ENCODE measurements at places on chromosomes 7 and 10.

- no peak for DNase-seq
These were observed 114.9 kb upstream of the PTN start for GRCh38 chr7:137458399-137458798.

DNA sequence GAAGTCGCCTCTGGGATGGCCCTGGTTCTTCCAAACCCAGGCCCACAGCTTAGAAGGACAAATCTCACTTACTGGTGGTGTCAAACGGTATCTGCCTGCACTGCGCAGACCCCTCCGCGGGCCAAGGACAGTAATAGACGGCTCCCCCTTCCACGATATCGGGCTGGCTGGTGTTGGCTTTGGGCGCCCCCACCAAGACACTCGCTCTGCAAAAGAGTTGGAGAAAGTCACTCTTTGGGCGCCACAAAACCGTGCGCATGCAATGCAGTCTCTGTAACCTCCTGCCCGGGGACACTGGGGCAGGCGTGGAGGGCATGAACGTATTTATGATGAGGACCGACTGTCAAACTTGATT is 1.1 kb downstream of the ITGA8 start:
- no peak for DNase-seq

DNA sequence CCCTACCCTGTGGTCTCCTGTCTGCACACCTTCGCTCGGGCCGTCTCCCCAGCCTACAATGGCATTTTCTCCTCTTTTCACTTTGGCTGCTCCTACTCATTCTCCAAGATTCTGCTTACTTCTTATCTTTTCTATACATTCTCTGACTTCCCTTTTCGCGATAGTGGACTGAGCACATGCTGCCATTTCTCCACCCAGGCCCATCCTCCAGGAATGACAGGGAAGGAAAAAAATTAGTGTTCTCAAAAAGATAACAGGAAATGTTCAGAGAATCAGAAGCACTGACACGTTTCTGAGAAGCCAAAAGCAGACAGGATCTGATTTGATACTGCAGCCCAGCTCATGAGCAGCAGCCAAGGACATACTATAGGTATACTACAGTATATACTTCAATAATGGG is 6.4 kb upstream of the ANXA11 start:
- no peak for DNase-seq

- no peak for DNase-seq
These were observed at the start of gene MET for GRCh38 chr7:116671681-116672595. TSS of gene MET (plus strand) at chr7:116672196. CDS start at chr7:116699085, 26,889 bp downstream.

DNA sequence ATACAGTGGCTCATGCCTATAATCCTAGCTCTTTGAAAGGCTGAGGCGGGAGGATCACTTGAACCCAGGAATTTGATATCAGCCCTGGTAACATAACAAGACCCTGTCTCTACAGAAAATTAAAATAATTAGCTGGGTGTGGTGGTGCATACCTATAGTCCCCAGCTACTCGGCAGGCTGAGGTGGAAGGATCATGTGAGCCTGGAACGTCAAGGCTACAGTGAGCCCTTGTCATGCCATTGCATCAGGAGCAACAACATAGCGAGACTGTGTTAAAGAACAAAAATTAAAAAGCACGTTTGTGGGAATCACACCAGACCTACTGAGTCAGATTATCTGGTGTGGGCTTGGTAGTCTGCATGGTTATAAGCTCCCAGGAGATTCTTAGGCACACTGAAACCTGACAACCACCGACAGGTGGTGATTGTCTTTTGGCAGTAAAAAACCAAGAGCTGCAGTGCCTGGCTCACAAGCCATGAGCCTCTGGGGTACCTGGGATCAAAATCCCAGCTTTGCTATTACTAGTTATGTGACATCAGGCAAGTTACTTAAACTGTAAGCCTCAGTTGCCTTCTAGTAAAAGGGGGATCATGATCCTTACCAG is 146.9 kb downstream of the SND1 start:
- DNase-seq, result no peak
